AG09309 (cell line): ENCODE measurements at places on chromosomes 2 and 18.

DNA sequence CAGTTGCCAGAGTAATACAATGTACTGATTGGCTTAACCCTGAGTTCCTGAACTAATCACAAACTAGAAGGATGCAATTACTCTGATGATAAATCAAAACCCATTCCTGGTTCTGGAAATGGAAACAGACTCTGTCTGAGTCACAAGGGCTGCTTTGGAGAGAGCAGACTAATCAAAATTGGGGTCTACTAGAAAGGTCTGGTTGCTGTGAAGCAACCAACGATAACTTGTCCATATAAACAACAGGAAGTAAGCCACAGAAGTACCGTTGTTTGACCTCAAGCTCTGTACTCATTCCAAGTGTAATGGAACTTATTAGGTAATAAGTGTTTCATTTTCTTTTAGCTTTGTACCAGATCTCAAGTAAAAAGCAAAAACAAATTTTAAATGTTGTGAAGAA is 49.7 kb downstream of the RASGRP3 start:
- DNase-seq: peak; percentile 51

- no peak for DNase-seq
Measured at GRCh38 chr2:24258718-24259117, 83.9 kb downstream of the FAM228A start.

DNA sequence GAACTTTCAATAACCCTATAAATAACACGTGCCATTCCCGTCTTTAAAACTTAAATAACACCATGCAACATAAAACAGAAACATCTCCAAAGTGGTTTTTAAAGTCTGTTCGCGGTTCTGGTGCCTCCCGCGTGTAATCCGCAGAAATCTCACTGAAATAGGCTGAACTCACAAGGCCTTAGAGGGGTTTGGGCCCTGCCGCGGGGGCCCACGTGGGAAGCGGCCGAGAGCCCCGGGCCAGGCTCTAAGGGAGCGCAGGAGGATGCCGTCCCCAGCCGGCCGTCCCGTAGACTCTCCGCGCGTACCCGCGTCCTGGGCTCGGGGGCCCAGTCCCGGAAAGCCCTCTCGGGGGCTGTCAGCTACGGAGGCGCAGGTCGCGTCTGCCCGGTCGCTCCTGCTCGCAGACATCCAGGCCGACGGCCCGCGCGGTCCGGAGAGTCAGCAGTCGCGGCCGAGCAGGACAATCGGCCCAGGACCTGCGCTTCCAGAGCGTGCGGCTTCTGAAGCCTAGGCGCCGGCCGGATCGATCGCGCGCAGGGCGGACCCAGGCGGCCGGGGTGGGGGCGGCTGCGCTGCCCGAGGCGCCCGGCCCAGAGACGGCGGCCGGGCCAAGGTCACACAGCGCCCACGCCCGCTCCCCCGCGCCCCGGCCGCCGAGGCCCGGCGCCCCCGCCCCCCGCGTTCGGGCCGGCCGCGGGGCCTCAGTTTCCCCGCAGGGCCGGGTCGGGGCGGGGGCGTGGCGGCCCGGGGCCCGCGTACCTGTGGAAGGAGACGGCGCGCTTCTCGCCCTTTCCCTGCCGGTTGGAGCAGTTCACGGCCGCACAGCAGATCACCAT is 558 bp downstream of the THAP4 start:
- DNase-seq: no peak

DNA sequence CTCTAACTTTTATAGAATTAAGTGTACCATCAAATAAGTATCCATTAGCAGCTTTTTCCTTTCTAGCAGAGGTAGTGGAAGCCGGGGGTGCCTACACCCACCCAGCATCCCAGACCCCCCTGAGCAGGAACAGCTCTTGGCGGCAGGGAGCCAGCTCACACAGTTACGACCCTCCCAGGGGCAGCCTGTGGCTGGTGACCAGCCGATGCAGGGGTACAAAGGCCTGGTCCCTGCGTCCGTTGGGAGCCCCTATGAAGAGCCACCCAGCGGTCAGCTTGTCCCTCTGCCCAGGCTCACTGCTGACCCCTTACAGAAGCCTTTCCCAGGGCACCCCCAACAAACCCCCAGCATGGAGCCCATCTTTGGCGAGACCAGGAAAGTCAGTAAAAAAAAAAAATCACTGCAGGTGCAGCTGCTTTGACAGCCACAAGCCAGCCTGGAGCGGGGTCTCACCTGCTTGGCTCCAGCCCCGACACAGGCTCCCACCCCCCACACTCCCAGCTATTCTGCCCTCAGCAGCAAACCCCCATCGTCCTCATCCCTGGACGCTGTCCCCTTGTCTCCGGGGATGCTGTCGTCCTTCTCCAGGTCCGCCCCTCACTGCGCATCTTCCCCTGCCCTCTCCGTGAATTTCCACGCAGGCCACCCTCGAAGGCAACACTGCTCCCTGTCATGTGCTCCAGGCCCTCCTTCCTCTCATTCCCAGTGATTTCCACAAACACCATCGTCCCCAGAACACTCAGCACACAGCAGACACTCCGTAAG is 43.1 kb downstream of the GPC1 start:
- DNase-seq: no peak

GRCh38 chr2:119706221-119706620 is 27.2 kb downstream of the TMEM177 start:
- DNase-seq: no peak

- DNase-seq: no peak
Measured at GRCh38 chr2:50069454-50069853, 915.1 kb upstream of the FSHR start.

DNA sequence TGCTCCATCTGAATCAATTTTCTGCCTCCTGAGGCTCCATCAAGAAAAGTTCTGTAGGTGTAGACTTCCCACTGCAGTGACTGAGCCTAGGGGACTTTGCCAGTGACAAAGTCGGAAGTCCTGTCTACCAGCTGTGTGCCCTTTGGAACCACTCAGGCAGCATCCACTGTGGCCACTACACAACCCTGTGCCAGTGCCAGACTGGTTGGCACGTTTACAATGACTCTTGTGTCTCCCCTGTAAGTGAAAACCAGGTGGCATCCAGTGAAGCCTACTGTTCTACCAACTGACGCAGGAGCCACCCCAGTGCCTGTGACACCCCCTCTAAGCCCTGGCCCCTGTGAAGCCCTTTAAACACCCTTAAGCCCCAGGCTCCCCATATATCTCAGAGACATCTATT is 132.1 kb upstream of the SERPINE2 start:
- no peak for DNase-seq

DNA sequence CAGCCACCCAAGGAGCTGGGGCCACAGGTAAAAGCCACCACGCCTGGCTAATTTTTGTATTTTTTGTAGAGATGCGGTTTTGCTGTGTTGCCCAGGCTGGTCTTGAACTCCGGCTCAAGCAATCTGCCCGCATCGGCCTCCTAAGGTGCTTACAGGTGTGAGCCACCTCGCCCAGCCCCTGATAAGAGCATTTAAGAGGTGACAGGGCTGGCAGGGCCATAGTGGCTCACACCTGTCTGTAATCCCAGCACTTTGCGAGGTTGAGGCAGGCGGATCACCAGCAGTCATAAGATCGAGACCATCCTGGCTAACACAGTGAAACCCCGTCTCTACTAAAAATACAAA is 9.0 kb upstream of the CNNM3 start:
- DNase-seq: no peak

DNA sequence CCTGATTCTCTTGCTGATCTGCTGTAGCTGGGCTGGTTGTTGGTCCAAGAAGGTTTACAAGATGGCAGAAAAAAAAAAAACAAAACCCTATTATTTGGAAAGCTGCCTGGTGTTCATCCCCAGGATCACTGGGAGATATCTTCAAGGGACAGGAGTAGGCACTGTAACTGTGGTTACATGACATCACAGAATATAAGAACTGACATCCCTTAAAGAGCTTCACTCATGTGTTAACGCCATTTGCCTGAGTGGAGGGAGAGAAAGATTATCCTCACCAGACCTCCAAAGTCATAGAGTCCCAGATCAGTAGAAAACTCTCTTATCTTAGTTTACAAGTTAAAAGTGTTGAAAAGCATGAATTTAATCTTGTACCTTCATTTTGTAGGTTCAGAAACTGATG is 95.3 kb upstream of the BZW1 start:
- no peak for DNase-seq

- no peak for DNase-seq
Measured at GRCh38 chr2:184532551-184532950, 65.8 kb upstream of the ZNF804A start.

DNA sequence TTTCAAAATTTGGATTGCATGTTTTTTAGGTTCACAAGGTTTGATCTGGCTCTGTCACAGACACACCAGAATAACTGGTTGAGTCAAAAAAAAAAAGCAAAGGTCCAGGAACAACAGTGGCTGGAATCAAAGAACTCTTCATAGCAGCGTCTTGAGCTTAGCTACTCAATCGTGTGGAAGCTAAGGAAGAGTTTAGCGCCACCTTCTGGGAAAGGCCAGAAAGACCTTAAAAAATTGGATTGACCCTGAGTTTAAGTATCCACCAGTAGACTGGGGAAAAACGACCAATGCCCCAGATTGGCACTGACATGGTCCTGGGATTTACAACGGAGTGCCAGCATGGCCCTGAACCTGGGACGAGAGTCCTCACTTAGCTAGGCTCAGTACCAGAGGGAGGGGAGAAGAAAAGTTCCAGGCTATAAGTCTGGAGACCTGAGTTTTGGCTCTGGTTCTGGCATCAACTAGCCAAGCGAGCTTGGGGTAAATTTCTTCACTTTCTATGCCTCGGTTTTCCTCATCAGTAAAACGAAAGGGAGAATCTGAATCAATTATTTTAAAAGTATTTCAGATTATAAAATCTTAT is 71.1 kb upstream of the TFCP2L1 start:
- DNase-seq: peak; percentile 23

GRCh38 chr18:58962336-58962735 is 97.7 kb downstream of the ZNF532 start:
- no peak for DNase-seq

- DNase-seq: no peak
Measured at GRCh38 chr2:142598846-142599245, 278.6 kb upstream of the KYNU start.

DNA sequence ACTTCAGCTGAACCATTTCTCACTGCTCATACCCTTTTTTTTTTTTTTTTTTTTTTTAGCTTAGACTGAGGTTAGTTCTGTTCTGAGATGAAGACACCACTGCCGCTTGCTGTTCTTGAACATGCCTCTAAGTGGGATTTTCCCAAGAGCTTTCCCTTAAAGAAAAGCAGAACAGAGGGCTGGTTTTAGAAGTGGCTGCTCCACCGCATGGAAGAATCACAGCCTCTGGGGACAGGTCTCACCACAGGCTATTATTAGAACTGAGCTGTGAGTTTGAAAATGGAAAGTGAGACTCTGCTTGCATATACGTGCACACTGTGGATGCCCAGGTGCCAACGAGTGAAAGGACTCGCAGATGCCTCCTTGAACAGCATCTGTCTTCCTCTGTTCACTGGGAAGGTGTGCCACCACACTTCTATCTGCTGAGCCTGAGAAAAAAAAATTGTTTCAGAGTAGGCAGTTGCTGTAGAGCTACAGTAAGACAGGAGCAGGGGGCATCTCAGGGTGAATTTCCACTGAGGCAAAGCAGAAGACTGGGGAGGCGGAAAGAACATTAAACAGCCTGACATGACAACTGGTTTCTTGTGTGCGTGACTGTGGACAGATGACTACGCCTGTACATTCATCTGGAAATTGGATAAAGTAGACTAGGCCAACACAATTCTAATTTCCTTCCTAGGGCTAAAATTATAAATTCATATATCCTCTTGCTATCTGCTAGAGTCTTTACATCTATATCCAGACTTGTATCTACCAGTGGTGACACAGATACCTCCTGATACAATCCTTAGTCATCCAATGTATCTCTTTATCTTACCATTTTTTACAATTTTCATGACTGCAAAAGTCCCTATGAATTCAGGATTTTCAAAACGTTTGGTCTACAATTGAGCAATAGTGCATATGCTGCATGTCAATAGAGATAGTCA is 1045.7 kb upstream of the CELF4 start:
- no peak for DNase-seq

DNA sequence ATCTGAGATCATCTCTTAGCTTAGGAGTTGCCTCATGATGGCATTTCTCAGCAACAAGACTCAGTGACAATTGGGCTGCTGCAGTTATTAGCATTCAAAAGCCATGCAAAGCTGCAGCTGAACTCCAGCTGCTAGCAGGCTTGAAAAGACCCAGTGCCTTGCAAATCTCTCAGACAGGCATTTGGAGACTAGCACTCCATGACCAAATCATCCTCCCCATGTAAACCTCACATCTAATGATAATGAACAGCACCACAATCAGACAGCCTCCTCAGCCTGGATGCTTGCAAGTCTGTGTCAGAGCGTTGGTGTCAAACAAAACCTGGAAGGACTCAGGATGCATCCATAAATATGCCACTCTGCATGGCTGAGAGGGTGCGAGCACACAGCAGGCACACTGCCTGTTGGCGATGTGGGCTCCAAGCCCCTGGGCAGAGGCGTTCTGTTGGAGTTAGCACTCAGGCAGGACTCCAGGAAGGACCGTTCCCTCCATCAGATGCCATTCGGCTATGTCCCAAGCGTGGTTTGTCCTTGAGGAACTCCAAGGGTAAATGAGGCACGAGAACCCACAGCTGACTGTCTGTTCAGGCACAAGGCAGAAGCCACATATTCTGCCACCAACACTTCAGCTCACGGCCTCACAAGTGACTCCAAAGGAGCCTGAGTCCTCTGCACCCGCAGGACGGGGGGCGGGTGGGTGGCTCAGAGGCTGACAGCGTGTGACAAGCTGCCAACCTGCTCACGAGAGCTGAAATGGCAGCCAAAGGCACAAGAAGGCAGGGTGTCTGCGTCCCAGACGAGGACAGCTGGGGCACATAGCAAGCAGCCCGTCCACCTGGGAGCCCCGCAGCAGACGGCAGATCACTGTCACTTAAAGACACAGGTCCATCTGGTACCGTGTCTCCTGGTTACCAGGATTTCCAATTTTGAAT is 183.8 kb downstream of the MYT1L start:
- no peak for DNase-seq

DNA sequence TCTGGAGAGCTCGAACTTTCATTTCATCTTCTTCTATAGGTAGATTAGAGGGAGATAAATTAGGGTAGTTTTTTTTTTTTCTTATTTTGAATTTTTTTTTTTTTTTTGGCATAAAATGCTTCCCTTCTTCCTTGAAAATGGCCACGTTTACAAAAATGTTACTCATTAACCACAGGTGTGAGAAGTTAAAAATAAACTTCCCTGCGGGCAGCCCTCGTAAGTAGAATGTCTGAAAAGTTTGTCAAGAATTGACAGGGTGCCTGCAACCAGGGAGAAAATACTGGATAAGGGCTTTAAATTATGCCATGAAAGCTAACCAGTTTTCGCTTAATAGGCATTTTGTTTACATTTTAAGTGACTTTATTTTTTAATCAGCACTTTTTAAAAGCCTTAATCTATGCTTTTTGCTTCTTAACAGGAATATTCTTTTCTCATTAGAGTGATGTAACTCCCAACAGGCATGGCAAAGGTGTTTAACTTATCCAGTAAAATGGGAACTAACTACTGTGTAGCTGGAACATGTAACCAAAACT is 4.2 kb upstream of the FN1 start:
- DNase-seq: no peak

GRCh38 chr2:3952866-3953516 is 249.6 kb downstream of the DCDC2C start:
- no peak for DNase-seq

- DNase-seq: no peak
Measured at GRCh38 chr2:101152272-101153076, 1.3 kb upstream of the TBC1D8 start.

- DNase-seq: no peak
Measured at GRCh38 chr18:45370255-45371010, 244.8 kb upstream of the SLC14A2 start.
